ENCODE measurements at places on chromosomes 5 and 9.
A peak's percentile ranks its signal among the peaks of the same experiment; 100 is the strongest.

GRCh38 chr5:107072967-107073366 lies 597.8 kb downstream of the EFNA5 start:
- no peaks in the 10 kb centered on the region for H3K27me3 ChIP-seq
- no peak overlapping the region for H3K27ac ChIP-seq
- H3K36me3 ChIP-seq, result no peaks in the 10 kb centered on the region
- no peak overlapping the region for H3K4me3 ChIP-seq

- H3K27ac ChIP-seq, result no peak overlapping the region
- no peaks in the 10 kb centered on the region for H3K36me3 ChIP-seq
- H3K4me3 ChIP-seq, result no peak overlapping the region
- DNase-seq, result no peak
Observed at GRCh38 chr5:53407373-53407772, 73.1 kb upstream of the FST start.

GRCh38 chr9:110217656-110218099 lies 9.7 kb upstream of the C9orf152 start:
- H3K4me1 ChIP-seq, result no peaks in the 10 kb centered on the region
- H3K36me3 ChIP-seq, result no peaks in the 10 kb centered on the region
- H3K27ac ChIP-seq, result no peak overlapping the region

- H3K27me3 ChIP-seq, result no peaks in the 10 kb centered on the region
- no peak for DNase-seq
- no peaks in the 10 kb centered on the region for H3K36me3 ChIP-seq
- peaks cover 32% of the 10 kb centered on the region for H3K4me1 ChIP-seq
Observed at GRCh38 chr5:122163121-122164069, 34.0 kb downstream of the ZNF474 start.

DNA sequence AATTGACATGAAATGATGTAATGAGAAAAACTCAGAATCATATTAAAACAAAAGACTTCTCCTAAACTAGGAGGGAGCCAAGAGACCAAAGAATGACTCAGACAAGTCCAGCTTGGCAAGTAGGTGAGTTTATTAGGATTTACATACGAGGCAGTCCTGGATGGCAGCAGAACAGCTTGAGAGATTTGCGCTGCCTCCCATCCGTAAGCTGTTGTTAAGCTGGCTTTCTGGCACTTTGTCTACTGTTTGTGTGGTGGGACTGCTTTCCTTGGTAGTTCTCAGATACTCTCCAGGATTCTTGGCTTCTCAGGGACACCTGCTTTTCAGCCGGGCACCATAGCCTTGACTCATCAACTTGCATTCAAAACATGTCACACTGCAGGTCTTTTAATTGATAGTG lies 57.6 kb downstream of the COX7C start:
- H3K4me3 ChIP-seq, result no peak overlapping the region
- H3K27me3 ChIP-seq, result no peaks in the 10 kb centered on the region
- DNase-seq, result no peak
- no peaks in the 10 kb centered on the region for H3K36me3 ChIP-seq

GRCh38 chr5:180128671-180129261 lies 57.2 kb upstream of the RNF130 start:
- no peak overlapping the region for H3K27ac ChIP-seq
- no peaks in the 10 kb centered on the region for H3K27me3 ChIP-seq
- no peaks in the 10 kb centered on the region for H3K4me1 ChIP-seq
- peak; percentile 60 for DNase-seq
- H3K4me3 ChIP-seq, result no peak overlapping the region

- no peak for DNase-seq
- H3K36me3 ChIP-seq, result no peaks in the 10 kb centered on the region
- no peaks in the 10 kb centered on the region for H3K27me3 ChIP-seq
- H3K4me3 ChIP-seq, result no peak overlapping the region
- no peak overlapping the region for H3K27ac ChIP-seq
Observed at GRCh38 chr9:6764523-6764922, 6.8 kb downstream of the KDM4C start.
